ENCODE measurements at places on chromosomes 1 and 21. TPM values are rescaled to one million over a fixed set of nuclear protein-coding genes. Genes with fewer than 3 reads are reported as not detected.
A peak's percentile ranks its signal among the peaks of the same experiment; 100 is the strongest.

The LGALS8 gene
- 51.4 TPM for total RNA-seq

The C1QC gene
- 289 TPM for total RNA-seq

The GREM2 gene
- total RNA-seq: 17.8 TPM

The SPATA21 gene
- not detected for total RNA-seq

The AKR7A3 gene
- total RNA-seq: 1.8 TPM

The DNAJC6 gene
- 4.6 TPM for total RNA-seq

The HHAT gene
- 6.4 TPM for total RNA-seq

The CFAP45 gene
- total RNA-seq: not detected

The ZRANB2 gene
- 90.6 TPM for total RNA-seq

The CLEC20A gene
- not detected for total RNA-seq

The CATSPERE gene
- total RNA-seq: 1.1 TPM

- peak; percentile 53 for DNase-seq
These were observed 60.8 kb downstream of the SLC37A1 start for GRCh38 chr21:42574234-42575027.

DNA sequence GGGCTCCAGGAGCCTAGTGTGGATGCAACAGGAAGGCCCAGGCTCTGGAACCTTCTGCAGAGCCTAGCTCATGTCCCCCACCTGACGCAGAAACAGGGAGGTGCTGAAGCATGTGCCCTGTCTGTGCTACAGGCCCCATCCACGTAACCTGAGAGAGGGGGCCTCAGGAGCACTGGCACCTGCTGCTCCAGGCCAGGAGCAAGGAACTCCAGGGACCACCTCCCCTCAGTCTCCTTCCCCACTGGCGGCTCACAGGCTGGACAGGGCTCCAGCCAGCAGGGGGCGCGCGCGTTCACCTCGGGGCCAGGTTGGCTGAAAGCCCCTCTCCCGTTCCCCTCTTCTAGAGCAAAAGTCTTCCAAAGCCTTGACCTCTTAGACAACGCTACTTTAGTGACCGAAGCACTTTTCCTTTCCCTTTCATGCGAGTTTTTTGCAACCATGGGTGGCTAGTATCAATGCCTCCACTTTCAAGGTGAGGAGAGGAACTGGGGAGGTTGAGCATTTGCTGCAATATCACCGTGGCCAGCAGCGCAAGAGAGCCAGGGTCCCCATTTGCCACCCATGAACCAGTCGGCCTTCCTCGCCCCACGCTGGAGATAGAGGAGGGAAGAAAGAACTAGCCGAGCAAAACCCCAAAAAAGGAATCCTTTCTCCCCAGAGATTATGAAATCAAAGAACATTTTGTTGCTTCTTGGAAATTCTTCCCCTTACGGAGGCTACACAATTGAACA, 52.4 kb upstream of the GPR157 start:
- peak; percentile 83 for DNase-seq

DNA sequence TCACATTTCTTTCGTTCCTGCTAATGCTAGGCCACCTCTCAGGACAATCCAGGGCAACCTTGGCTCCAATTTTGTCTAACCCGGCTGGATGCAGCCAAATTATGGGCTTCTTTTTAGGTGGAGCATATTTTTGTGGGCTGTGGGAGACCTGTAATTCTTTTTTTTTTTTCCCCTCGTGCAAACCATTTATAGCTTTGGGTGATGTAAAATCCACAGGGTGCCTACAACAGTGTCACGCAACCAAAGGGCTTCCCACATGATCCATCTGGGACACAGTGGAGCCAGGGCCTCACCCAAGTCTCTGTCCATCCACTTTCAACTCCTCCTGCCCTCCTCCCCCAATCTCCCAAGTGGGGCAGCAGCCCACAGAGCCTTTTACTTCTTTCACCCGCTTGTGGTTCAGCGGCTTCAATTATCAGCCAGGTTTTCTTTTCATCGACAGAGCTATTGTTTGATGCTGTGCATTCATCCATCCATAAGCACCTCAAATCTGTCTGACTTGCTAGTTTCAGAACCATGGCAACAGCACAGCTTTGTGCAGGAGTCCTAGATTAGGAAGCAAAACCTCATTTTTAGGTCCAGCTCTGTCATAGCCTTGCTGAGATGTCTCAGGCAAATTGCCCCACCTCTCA, 10.0 kb upstream of the OVAAL start:
- DNase-seq: no peak

- no peak for DNase-seq
These were observed 9.3 kb downstream of the MTFR1L start for GRCh38 chr1:25829046-25829445.

DNA sequence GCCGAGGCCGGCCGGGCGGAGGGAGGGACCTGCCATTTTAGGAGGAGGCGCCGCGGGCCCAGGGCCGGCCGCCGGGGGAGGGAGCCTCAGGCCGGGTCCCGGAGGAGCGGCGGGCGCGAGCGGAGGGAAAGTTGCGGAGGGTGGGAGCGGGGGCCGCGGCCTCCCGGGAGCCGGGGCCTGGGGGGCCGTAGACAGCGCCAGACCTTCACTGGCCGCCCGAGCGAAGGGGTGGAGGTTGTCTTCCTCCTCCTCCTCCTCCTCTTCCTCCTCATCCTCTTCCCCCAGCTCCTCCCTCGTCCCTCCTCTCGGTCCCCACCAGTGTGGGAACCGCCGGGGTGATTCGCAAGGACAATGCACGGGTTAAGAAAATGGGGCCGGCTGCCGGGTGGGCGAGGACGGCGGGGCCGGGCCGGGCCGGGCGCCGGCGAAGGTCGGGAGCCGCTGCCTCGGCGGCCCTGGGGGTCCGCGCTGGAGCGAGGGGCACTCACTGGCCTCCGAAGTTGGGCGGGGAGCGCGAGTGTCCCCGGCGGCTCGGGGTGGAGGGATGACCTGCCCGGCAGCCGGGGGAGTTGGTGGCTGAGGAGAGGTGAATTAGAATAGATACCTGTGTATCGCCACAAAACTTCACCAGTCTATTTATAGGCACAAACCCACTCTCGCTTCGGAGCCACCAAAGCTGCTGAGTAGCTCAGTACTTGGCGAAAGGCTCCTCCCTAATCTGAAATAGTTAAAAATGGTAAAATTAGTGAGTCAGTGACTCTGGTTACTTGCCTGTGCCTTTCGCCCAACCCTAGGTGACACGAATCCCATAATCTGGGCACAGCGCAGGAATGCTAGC, 1.3 kb downstream of the DYRK1A start:
- peak; percentile 73 for DNase-seq

GRCh38 chr1:226519716-226520598, 28.6 kb upstream of the STUM start:
- no peak for DNase-seq

- peak; percentile 73 for DNase-seq
These were observed 829 bp downstream of the SPEN start for GRCh38 chr1:15848143-15848928.

- no peak for DNase-seq
These were observed 11.5 kb upstream of the PLA2G5 start for GRCh38 chr1:20058531-20058930.

GRCh38 chr21:35674895-35675470, 385.3 kb downstream of the SETD4 start:
- DNase-seq: no peak

DNA sequence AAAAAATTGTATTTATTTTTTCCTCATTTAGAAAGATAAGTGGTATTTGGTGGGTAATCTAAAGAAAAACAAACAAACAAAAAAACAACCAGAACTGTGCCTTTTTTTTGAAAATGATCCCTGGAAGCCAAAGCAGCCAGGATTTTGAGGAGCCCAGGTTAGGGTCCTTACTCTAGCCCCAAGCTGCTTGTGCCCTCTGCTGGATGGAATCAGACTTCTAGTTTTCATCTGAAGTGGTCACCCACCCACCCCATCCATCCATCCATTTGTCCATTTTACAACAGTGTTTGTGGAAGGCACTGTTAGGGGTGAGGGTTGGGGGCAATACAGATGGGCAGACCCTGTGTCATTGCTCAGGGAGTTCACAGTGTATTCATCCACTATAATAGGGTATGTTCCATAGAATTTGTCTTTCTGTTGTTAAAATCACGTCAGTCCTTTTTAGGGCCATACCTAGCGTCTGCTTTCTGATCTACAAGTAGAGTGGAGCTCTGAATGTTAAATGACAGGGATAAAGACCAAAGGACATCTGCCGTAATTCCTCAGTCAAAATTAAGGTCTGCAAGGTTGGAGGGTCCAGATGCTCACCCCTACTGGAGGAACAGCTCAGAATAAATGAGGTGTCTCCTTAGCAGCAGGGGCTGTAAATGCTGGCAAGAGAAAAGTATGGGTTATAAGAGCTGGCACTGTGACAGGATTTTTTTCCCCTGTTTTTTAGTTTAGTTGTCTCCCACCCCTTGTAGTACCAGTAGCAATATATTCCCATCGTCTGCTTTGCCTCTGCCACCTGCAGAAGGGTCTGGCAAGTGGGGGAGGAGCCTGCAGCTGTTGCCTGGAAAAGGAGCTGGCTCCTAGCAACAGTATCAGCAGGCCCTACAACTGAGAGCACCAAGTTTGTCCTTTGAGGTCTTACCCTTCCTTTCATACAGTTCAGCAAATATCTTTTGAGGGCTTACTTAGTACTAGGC, 3.2 kb downstream of the LRRC42 start:
- no peak for DNase-seq

GRCh38 chr1:199759268-199759730, 268.2 kb upstream of the NR5A2 start:
- DNase-seq: no peak

GRCh38 chr1:226001963-226002666, 3.0 kb upstream of the SDE2 start:
- DNase-seq: peak; percentile 82

DNA sequence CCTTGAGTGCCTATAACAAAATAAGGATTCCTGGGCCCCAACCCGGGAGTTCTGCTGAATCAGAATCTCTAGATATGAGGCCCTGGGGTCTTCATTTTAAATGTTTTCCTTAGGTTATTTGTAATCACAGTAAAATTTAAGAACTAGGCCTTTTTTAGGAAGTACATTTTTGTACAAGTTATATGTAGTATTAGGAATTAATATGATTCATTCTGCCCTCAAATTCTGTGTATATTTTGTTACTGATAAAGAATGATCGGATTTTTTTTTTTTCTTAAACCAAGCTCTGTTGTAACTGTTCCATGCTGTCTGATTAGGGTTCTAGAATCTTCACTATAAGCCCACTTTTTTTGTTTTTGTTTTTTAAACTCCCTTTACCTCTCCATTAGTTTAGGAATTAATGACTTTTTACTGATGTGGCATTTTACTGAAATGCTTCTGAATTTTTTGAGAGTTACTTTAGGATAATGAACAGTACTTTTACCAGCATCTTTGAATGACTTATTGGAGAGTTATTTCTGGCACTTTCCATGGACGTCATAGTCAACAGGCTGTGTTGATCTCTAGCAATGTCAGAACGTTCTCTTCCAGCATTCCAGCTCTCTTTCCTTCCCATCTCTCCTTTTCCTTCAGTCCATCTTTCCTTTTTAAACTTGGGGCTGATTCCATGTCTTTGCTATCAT, 48.3 kb downstream of the CLIC4 start:
- no peak for DNase-seq

DNA sequence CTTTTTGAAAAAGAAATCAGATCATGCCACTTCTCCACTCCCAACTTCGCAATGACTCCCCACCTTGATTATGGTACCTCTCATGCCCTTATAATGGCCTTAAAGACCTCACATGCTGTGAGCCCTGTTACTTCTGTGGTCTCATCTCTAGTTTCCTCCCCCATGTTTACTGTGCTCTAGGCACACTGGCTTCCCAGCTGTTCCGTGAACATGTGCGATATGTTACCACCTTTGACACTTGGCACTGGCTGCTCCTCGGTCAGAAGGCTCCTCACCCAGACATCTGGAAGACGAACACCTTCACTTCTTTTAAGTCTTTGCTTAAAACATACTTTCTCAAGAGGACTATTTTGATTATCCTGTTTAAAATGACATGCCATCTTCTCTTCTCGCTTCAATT, 14.3 kb upstream of the NTMT2 start:
- DNase-seq: no peak

- no peak for DNase-seq
These were observed 20.1 kb downstream of the PPT1 start for GRCh38 chr1:40076895-40077312.

DNA sequence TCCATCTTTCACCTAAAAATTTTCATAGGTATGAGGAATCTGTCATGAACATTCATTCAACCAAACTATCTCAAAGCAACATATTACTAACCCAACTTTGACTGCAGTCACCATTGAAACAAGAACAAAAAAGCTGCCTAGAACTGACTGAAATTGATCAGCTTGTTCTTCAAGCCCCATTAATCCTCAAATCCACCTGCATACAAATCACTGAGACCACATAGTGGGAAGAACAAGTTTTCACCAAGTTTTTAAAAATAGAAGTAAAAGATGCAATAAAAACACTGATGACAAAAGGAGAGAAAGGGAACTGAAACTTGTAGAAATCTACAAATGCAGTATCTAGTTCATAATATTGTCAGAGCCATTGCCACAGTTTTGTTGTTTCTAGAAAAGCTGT, 6.1 kb downstream of the SORT1 start:
- DNase-seq: no peak

DNA sequence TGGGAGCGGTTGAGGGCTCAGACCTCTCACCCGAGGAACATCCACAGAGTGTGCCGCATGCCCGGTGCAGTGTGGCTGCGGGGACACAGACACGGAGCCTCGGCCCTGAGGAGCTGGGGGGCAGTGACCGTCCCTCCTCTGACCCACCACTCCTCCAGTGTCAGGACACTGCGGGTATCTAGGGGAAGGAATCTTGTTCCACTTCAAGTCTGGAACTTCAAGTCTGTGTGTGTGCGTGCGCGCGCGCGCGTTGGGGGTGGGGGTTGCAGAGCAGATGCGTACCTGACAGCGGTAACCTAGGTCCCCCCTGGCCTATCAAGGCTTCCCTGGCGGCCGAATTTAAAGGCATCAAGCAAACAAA, 17.3 kb downstream of the PCSK9 start:
- no peak for DNase-seq

GRCh38 chr21:27564684-27565301, 597.9 kb upstream of the ADAMTS5 start:
- no peak for DNase-seq

DNA sequence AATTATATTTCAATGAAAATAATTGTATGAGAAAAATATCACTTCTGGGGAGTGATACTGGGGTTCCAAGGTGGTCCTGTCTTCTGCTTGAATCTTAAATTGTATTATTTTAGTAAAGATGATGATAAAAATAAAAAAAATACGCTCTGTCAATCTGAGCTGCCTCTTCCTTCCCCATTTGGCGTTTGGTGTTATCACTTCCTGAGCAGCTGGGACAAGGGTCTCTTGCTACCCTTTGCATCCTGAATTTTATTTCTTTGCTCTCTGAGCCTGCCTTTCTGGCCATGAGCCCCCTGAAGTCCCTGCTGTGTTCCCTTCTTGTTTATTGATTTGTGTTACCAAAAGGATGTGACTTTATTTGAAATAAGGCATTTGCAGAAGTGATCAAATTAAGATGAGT, 111.0 kb downstream of the KCNJ6 start:
- no peak for DNase-seq

All from sigmoid colon (tissue), 7 donors.